ENCODE measurements at places on chromosomes 7 and 10. TPM values are rescaled to one million over a fixed set of nuclear protein-coding genes. Genes with fewer than 3 reads are reported as not detected.

PDLIM1 gene
- 23.5 TPM for total RNA-seq

SPDYE3 gene
- total RNA-seq: not detected

SLC18A2 gene
- not detected for total RNA-seq

ALKBH4 gene
- total RNA-seq: 10.0 TPM

NEURL1 gene
- total RNA-seq: 1.6 TPM

INA gene
- 0.28 TPM for total RNA-seq

NODAL gene
- not detected for total RNA-seq

COPG2 gene
- total RNA-seq: 31.7 TPM

ENTPD1 gene
- 0.74 TPM for total RNA-seq

OR6V1 gene
- total RNA-seq: not detected

FOXI2 gene
- total RNA-seq: not detected

PAPOLB gene
- 0.14 TPM for total RNA-seq

SLC26A5 gene
- total RNA-seq: not detected

CACNB2 gene
- 9.0 TPM for total RNA-seq

PHKG1 gene
- total RNA-seq: 0.43 TPM

DNMBP gene
- 11.8 TPM for total RNA-seq

CYP2C8 gene
- not detected for total RNA-seq

PTF1A gene
- total RNA-seq: not detected

WIPF3 gene
- total RNA-seq: under 0.01 TPM

ALDH18A1 gene
- total RNA-seq: 211 TPM

SCD gene
- 439 TPM for total RNA-seq

PLEKHS1 gene
- 0.09 TPM for total RNA-seq

TMEM229A gene
- total RNA-seq: not detected

ACHE gene
- not detected for total RNA-seq

PODXL gene
- 0.83 TPM for total RNA-seq
